ENCODE measurements at places on chromosomes 3 and 15.

DNA sequence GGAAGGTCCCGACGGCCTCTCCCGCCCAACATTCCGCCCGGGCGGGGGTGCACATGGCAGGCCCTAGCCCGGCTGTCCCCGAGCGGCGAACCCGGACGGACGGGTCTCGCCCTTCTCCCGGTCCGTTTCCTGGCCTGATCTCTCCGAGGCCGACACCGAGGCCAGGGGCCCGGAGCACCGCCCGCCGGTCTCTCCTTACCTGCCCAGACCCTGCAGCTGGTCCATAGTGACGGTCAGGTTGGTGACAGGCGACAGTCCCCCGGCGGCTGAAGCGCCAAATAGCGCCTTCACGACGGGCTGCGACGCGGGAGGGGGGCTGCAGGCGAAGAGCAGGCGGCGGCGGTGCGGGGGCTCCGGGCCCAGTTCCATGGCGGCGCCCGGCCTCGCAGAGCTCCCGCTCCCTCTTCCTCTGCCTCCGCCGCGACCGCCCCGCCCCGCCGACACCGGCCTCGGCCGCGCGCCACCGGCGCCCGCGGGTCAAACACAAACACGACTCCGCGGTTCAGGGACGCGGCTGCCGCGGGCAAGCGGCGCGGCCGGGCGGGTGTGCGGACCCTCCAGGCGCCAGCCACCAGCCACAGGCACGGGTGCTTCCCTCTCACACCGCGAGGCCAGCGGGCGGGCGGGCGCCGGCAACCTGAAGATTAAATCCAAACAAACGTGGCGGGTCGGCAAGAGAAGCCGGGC, 495 bp downstream of the CDC25A start:
- DNase-seq = peak; percentile 63

- DNase-seq = peak; percentile 85
These were observed 60.9 kb upstream of the TJP1 start for GRCh38 chr15:29883126-29883525.

DNA sequence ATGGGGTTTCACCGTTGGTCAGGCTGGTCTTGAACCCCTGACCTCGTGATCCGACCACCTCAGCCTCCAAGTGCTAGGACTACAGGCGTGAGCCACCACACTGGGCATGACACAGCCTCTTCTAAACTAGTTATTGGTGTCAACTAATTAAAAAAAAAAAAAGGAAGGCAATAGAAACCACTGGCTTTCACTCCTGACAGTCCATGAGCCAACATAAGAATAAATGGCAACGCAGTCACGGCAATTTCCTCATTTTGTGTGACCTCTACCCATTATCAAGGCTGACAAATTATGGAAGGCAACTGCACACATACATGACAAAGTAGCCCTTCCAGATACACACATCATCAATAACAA, 5.9 kb downstream of the ARHGEF3 start:
- DNase-seq = no peak

- no peak for DNase-seq
These were observed 13.3 kb upstream of the LRRC15 start for GRCh38 chr3:194382892-194383223.

DNA sequence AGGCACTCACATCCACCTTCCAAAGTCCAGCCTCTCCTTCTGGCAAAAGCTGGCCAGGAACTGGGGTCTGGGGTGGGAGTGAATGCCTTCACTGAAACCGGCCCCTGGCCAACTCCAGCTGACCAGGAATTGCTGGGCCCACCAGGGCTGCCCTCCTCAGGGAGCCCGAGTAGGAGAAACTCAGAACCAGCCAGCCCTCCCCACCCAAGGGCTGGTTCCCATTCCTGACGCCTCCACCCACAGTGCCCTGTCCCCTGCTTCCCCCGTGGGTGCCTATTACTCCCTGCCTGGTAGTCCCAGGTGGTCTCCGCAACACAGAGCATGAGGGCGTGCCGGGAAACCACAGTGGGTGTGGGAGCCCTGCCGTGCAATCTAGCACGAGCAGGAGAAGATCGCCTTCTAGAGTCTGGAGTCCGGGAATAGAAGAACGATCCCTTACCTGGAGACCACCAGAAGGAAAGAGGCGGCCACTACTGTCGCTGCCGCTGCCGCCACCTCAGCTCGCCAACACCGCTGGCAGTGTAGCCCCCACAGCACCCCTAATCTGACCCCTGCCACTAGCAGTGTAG, 178.8 kb downstream of the POTEB3 start:
- DNase-seq = peak; percentile 61

GRCh38 chr15:31330836-31331235, 4.2 kb downstream of the KLF13 start:
- DNase-seq = no peak

DNA sequence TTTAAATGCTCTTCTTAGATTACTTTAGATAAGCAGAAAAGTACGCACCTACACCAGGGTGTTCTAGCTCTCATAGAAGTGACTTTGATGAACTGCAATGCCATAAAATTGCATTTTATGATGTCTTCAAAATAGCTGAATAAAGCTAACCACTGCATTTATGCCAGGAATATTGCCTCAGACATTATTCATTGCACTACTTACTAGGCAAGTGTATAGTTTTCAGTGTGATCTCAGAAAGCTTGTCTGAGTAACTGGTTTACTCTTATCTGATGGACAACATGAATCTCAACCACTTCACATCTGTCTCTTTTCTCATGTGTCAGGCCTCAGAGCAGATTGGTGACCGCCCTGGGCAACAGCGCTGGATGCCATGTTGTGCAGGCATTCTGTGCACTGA, 119.3 kb upstream of the SLC2A2 start:
- DNase-seq = no peak

DNA sequence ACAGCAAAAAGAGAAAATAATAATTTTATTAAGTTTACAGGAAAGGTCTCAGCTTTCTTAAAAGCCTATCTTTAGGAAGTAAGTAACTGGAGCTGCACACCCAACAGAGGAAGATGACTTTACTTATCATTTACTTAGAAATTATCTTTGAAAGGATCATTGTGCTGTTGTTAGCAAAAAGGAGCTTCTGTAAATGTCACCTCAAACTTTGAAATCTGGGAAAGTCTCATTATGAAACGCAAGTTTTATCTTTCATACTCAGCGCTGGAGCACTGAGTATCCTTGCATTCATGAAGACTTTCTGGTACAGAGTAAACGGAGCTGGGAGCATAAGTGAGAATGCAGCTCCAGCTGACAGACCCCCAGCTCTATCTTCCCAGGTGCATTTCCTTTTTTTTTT, 491.2 kb upstream of the TPRG1 start:
- DNase-seq = no peak

GRCh38 chr15:85024003-85024402, 42.3 kb downstream of the PDE8A start:
- no peak for DNase-seq

DNA sequence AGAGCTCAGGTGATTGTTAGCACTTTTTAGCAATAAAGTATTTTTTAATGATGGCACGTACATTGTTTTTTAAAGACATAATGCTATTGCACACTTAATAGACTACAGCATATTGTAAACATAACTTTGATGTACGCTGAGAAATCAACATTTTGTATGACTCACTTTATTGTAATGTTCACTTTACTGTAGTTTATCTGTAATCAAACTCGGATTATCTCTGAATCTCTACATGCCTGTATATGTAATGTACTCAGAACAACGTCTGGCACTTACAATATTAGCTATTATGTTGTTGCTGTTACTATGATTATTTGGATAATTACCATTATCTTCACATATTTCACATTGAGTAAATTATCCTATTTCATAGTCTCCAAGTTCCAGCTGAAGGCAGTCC, 137.9 kb upstream of the CHRM5 start:
- no peak for DNase-seq

- DNase-seq = no peak
These were observed 115.4 kb downstream of the IGF2BP2 start for GRCh38 chr3:185709251-185709955.

DNA sequence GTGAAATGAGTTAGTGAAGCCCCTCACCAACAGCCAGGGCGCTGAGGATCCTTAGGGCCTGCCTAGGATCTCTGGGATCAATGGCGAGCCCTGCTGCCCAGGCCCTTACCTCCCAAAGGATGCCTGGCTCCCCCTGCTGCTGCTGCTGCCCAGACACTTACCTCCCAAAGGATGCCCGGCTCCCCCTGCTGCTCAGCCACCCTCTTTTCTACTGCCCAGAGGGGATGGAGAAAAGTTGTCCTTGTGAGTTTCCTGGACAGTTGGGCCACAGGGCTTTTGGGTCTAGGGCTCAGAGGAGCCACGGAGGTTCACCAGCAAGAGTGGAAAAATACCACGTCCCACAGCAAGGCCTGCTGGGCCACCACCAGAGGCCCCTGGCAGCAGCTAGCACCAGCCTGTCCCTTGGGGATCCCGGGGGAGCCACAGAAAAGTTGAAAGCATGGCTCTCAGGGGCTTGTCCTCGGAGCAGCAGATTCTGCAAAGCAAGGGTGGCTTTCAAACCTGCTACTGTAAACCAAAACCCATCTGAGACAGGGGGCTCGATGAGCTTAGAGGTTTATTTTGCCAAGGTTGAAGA, 59.4 kb downstream of the SLC6A6 start:
- DNase-seq = peak; percentile 88

- no peak for DNase-seq
These were observed 232.1 kb downstream of the CTNNB1 start for GRCh38 chr3:41431386-41431785.

- no peak for DNase-seq
These were observed 922.6 kb downstream of the TUSC7 start for GRCh38 chr3:117632191-117632590.

DNA sequence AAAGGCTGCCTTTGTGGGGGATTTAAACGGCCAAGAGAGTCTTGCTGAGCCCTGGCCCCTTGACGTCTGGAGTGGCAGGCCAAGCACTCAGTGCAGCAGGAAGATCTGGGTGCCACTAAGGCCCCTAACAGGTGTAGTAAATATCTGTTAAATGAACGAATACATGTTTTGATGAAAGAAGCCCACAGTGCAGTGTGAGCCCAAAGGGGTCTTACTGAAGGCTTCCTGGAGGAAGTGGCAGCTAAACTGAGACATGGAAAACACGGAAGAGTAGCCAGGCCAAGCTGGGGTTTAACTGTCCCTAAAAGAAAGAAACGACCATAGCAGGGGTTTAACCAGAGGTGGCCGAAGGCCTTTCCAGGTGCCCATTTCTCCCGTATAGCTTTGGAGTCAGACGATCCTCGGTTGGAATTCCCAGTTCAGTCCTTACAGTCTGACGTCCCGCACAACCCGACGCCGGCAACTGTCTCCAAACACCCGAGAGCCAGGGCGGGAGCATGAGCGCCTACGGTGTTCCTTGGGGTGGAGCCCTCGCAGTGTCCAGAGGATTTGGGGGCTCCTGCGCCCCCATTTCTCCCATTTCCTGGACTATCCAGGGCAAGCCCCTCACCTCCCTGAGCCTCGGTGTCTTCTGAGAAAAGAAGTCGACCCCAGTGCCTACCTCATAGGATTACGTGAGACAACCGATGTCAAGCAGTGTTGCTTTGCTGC, 910 bp upstream of the ABHD6 start:
- DNase-seq = peak; percentile 57

GRCh38 chr3:94183551-94183950, 120.7 kb downstream of the NSUN3 start:
- DNase-seq = no peak

- no peak for DNase-seq
These were observed 194.0 kb upstream of the LMCD1 start for GRCh38 chr3:8307545-8308110.

GRCh38 chr15:90463381-90463780, 66.3 kb upstream of the CRTC3 start:
- no peak for DNase-seq

DNA sequence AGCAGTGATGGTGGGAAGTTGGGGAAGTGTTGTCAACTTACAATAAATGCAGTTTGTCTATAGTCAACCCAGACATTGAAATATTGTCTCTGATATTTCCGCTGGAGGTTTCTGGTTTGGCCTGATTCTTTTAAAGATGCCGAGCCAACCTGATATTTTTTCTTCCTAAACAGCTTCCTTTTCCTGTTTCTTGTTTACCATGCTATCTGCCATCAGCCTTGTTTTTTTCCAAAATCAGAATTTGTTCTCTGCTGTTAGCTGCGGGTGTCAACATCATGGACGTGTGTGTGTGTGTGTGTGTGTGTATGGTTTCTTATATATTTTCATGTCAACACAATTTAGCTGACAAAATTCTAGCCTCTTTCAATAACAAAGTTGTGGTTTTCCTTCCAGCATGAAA, 41.2 kb upstream of the XCR1 start:
- DNase-seq = no peak

GRCh38 chr15:59299929-59300617, 72.6 kb downstream of the MYO1E start:
- DNase-seq = no peak

DNA sequence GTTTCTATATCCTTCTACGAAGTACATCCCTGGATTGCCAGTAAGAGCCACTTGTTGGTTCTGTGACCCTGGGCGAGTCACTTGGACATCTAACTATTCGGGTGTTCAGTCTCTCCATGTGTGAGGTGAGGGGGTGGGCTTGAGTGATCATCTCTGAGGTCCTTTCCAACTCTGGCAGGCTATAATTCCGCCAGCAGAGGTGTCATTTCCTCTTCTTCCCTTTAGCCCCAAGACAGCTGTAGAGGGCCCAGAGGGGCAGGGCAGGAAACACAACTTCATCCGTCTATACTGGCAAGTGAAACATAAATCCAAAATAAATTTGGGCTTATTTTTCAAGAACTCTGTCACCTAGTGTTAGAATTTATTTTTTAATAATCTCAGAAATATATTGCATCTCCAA, 38.1 kb downstream of the C2CD4A start:
- DNase-seq = no peak

DNA sequence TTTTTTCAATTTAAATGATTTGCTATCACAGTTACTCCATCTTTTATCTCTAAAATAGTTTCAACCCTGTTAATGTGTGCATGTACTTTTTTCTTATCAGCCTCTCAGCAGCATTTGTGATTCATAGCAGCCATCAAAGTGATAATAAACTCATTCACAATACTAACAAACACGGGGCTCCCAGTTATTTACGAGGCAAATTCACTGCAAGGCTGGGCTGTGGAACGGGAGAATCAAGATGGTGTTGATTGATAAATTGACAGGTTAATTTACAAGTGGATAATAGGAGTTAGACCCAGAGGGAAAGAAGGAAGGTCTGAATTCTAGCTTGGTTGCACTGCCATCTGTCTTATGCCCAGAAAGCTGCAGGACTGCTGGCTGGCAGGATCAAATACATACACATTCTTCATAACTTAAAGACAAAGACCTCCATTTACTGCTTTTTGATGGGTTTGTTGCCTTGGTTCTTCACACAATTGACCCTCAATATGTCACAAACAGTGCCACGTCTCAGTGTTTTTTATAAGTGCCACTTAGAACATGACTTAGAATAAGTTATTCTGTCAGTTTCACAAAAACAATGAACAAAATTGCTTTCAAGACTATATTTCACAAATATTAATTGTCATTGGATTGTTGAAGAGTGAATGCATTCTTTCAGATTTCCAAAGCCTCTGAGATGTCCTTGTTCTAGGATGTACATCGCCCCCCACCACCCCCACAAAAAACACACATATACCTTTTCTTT, 562.8 kb downstream of the NR2F2 start:
- DNase-seq = peak; percentile 63

GRCh38 chr15:69061414-69061842, 46.9 kb downstream of the NOX5 start:
- DNase-seq = no peak

Measured in islet precursor cell (in vitro differentiated cells).